ENCODE measurements at places on chromosomes 13 and 19.
A peak's percentile ranks its signal among the peaks of the same experiment; 100 is the strongest.

DNA sequence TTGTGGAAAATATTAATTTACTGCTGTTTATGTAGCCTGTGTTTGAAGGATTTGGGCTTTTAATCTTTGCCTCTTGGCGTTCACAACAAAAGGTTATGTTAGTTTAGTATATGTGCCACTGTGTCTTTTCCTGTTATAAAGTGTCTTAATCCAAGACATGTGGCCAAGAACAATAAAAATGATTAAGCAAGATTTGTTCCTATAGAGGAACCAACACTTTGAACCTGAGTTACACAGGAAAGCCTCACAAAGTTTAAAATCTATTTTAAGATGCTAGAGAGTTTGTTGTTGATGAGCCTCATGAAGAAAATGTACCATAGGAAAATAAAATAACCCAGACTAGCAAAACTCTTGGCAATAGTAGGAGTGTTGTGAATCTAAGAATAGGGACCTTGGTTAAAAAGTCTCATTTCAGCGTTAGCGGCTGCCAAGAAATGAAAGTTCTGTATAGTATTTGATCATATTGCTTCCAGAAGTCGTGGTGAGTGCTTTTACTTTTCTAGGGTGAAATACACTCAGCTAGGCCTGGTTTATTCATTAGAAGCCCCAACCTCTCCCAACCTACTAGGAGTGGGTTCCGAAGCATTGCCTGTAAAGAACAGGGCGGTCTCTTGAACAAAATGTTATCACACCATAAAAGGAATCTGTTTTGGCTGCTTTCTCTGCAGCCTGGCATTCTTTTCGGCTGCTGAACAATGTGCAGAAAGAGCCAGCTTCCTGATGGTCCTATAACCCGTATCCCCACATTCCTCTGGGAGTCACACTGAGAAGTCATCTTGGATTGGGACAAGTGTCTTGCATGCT is 102.6 kb downstream of the LRCH1 start:
- DNase-seq = peak; percentile 37

DNA sequence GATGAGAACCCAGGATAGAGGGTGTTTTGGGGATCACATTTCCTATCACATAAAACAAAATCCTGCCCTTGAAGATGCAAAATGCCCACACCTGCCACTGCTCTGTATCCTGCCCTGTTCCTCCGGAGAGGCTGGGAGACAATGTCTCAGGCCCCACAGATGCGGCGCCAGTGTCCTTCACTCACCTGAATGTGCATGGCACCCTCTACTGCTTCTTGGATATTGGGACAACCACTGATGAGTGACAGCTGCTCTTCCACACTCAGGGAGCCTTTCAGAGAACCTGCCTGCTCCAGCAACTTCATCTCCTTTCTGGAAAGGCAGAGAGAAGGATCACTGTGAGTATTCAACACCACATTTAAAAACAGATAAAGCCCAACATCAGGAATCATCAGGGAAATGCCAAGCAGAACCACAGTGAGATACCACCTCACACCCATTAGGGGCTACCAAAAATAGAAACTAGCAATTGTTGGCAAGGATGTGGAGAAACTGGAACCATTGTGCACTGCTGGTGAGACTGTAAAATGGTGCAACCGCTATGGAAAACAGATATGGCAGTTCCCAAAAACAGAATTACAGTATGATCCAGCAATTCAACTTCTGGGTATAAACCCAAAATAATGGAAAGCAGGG is 36.4 kb downstream of the CRYL1 start:
- DNase-seq = no peak

- DNase-seq = no peak
Observed at GRCh38 chr19:16121967-16122366, 10.3 kb downstream of the RAB8A start.

DNA sequence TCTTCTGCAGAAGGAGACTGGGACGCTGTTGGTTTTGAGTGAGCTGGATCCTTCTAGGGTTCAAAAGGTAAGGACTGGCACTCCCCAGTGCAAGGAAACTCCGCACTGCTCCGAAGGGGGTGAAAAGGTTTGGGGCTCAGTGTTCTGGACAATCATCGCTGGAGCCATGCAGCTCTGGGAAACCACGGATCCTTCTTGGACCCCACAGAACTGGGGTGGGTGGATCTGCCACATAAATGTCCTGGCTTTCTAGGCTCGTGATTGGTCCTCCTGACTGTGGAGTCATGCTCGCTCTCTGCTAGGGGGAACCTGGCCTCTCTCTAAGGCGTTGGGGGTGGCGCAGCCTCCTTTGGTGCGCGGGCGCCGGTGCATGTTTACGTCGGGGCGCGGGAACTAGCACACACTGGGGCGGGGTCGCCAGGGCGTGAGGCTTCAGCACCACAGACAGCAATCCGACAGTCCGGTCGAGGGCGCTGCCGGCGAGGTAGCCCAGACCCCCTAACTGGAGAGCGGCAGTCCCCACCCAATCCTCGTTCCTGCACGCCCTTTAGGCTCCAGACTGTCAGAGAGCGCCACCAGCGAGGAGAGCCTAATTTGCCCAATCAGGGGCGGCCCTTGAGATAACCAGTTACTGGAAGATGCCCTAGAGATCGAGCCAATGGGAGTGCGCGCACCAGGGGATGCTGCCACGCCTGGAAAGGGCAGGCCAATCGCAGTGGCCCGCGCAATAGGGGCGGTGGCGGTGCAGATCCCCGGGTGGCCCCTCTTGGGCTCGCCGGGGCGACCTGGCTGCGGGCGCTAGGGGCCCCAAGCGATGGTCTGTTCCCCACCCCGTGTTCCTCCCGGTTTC is 913 bp upstream of the ELAVL3 start:
- no peak for DNase-seq

DNA sequence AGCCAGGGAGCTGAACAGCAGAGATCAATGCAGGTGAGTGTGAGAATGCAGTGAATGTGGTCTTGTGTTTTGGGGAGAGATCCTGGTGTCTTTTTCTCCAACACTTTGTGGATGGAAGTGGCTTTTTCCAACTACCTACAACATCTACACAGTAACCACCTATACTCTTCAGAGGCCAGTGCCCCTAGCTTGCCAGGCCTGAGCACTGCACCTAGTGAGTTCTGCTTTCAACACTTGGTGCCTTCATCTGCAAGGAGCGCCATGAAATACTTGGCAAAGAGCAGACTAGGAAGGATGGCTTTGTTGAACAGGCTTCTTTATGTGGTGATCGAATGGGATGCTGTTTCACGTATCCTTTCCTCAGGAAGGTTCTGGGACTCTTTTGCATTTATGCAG is 21.3 kb upstream of the HMGB1 start:
- DNase-seq = no peak

DNA sequence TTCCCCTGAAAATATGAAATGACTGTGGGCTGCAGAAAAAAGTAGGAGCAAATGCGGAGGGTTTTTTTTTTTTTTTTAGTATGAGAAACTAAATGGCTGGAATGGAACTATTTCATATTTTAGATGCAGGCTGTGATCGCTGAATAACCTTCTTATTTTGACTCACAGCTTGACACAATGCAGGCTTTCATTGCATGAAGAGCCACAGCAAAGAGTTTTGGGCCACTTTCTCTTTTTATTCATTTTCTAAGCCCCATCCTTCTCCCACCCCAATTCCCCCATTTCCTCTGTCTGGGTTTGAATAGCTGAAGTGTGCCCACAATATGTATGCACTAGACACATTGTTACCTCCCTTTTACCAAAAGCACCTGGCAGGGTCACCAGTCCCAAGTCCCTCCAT is 125.9 kb downstream of the COG6 start:
- DNase-seq = no peak

GRCh38 chr13:60260440-60260839 is 96.7 kb upstream of the DIAPH3 start:
- DNase-seq = no peak

DNA sequence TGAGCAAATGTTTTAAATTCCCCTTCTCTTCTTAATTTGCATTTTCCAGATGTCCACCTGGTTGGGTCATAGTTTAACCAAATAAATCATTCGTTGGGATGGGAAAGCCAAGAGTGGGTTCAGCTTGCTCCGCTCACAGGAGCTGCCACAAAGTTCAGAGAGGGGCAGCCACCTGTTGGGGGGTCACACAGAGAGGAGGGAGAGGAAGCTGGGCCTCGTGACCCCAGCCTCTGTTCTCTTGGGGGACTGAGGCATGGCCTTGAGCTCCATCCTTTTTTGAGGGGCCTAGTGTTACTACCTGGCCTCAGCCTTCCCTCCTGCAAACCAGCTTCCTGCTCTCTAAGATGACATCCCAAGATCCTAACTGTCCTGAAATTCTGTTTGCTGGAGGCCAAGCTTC is 2.5 kb downstream of the MEF2B start:
- DNase-seq = no peak

GRCh38 chr19:6514926-6515544 is 12.9 kb upstream of the TUBB4A start:
- DNase-seq = no peak

DNA sequence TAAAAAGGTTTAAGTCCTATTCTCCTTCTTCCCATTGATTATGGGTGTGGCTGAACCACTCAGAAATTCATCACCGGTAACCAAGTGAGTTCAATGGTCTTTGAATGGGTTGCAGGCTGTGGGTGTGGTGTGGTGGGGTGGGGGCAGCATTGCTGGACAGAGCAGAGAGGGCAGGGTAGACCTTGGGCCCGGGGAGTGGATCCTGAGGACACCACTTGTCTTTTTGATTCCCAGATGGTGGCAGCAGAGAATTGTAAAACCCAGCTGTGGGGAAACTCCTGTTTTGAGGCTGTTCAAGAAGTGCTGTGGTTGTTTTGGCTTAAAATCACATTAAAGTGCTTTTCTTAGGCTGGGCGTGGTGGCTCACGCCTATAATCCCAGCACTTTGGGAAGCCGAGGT is 45.8 kb upstream of the RGCC start:
- peak; percentile 20 for DNase-seq

GRCh38 chr19:54154603-54155345 is 4.7 kb downstream of the LENG1 start:
- no peak for DNase-seq

DNA sequence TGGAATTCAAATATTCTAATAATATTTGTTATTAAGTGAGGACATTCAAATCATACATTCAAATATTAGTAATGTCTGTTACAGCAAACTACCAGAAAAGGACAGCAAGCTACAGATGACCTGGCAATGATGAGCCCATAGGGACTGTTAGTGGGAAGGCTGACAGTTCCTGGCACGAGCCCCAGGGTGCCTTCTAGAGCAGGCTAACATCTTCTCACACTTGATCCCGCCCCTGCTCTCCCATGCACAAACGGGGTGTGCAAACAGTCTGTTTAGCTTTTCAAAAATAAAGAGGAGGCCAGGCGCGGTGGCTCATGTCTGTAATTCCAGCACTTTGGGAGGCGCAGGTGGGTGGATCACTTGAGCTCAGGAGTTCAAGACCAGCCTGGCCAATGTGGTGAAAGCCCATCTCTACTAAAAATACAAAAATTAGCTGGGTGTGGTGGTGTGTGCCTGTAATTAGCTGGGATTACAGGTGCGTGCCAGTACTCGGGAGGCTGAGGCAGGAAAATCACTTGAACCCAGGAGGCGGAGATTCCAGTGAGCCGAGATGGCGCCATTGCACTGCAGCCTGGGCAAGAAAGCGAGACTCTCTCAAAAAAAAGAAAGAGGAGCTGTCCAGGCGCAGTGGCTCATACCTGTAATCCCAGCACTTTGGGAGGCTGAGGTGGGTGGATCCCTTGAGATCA is 9.6 kb upstream of the GARRE1 start:
- no peak for DNase-seq

- DNase-seq = no peak
Observed at GRCh38 chr13:31801088-31801487, 61.8 kb downstream of the RXFP2 start.

- DNase-seq = no peak
Observed at GRCh38 chr13:77383097-77383496, 56.2 kb upstream of the MYCBP2 start.

DNA sequence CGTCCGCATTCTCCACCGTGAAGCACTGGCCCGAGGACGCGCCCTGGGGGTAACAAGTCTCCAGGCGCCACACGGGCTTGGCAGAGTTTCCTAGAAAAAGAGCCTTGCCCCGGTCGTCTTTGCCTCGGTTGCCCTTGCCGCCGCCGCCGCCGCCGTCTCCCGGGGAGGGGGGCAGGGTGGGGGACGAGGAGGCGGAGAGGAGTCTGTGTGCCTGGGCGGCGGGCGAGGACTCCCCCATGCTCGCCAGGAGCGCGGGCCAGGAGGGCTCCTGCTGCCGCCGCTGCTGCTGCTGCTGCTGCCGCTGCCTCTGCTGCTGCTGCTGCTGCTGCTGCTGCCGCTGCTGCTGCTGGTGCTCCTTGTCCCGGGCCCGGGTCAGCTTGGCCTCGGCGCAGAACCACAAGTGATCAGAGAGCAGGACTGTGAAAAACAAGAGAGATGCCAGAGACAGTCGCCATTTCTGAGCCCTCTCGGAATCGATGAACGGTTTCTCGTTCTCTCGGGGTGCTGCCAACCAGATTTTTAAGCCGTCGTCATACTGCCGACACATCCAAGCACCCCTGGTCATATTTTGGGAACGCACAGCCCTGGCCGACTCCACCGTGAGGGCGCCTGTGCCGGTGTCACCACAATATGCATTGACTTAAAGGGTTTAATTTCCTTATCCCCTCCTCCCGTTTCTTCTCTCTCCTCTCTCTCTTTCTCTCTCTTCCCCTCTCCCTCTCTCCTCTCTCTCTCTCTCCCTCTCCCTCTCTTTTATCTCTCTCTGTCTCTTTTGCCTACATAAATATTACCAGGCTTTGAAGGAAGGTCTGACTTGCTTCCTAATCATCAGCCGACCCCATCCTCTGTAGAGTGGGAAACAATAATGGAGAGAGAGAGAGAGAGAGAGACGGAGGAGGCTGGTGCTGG is 349.1 kb downstream of the LIG4 start:
- no peak for DNase-seq

DNA sequence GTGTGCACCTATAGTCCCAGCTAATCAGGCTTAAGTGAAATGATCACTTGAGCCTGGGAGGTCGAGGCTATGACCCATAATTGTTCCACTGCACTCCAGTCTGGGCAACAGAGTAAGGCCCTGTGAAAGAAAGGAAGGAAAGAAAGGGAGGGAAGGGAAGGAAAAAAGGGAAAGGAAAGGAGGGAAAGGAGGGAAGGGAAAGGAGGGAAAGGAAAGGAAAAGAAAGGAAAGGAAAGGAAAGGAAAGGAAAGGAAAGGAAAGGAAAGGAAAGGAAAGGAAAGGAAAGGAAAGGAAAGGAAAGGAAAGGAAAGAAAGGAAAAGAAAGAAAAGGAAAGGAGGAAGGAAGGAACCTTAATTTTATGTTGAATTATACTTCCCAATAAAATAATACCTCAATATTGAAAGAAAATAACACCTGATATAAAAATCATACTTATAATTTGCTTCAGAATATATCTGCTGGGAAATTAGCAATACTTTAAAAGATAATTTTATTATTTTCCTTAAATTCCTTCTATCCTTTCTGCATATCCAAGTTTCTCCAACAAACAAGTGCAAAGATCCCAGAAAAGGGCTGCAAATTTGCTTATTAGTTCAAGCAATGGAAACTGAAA is 177.3 kb downstream of the KLF12 start:
- no peak for DNase-seq

DNA sequence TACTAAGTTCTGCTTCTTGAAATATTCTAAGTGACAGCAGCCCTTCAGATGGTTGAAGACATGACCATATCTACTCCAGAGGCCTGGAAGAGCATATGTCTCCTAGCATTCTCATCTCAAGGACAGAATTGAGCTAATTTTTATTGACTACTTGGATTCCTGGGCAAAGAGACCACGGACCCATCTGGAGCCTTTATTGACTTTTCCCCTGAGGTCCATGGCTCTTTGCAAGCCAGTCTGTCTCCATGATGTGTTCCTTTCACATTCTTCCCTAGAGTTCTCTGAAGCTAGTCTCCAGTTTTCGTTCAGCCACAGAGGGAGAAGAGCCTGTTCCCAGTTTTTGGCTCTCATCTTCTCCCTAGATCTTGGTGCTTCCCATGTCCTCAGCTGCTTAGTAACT is 202.7 kb downstream of the PCCA start:
- DNase-seq = no peak
